ENCODE measurements at places on chromosomes 13 and 19. TPM values are rescaled to one million over a fixed set of nuclear protein-coding genes. Genes with fewer than 3 reads are reported as not detected.

DNA sequence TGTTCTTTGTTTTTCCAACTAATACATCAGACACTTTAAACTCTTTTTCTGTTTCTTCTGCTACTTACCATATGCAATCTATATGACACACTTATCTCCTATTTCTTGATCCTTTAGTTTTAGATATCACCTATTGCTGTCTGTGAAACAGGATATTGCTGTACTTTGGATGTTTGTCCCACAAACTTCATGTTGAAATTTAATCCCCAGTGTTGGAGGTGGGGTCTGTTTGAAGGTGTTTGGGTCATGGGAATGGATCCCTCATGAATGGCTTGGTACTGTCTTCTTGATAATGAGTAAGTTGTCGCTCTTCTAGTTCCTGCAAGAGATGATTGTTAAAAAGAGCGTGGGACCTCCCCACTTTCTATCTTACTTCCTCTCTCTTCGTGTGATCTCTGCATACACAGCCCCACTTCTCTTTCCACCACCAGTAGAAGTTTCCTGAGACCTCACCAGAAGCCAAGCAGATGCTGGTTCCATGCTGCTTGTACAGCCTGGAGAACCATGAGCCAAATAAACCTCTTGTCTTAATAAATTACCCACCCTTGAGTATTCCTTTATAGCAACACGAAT, 244.2 kb downstream of the NHLRC3 start:
- no peak overlapping the region for H3K4me3 ChIP-seq
- H3K36me3 ChIP-seq, result no peaks in the 10 kb centered on the region
- no peaks in the 10 kb centered on the region for H3K4me1 ChIP-seq
- DNase-seq, result no peak

Gene SYNE4
- total RNA-seq, result 1.8 TPM

GRCh38 chr13:87274209-87274819, 396.9 kb upstream of the SLITRK5 start:
- no peak overlapping the region for H3K4me3 ChIP-seq
- no peak overlapping the region for H3K27ac ChIP-seq
- H3K27me3 ChIP-seq, result no peaks in the 10 kb centered on the region
- DNase-seq, result peak; percentile 39

GRCh38 chr19:43683905-43684304, 13.9 kb upstream of the PLAUR start:
- no peak overlapping the region for H3K4me3 ChIP-seq
- H3K27me3 ChIP-seq, result no peaks in the 10 kb centered on the region
- no peaks in the 10 kb centered on the region for H3K36me3 ChIP-seq
- no peaks in the 10 kb centered on the region for H3K4me1 ChIP-seq
- no peak for DNase-seq

DNA sequence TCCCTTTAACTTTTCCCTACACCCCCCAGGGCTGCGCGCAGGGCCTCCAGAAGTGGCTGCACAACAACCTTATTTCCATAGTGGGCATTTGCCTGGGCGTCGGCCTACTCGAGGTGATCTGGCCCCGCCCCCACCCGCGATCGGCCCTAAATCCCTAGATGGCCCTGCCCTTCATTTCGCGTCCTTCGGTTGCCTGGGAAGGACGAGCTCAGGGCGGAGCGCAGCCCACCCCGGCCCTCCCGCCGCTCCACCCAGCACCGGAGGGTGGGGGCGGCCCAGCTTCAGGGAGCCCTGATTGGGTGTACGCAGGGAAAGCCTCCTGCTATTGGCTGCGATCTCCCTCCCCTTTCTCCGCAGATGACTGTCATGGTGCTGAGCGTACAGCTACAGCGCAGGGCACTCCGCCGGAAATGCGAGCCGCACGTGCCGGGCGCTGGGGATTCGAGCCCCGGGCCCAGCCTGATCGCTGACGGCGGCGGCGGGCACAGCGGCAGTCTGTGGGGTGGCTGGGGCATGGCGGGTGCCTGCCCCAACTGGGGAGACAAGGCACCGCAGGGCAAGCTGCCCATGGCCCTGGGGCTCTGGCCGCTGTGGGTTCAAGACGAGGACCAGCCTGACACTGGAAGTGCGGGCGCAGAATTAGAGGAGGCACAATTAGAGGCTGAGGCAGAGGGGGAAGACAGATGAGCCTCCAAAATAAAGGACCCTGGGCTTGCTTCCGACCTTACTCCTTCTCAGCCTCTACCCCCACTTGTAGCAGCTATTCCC, 4.3 kb downstream of the CD37 start:
- H3K27me3 ChIP-seq, result no peaks in the 10 kb centered on the region
- H3K36me3 ChIP-seq, result peaks cover 52% of the 10 kb centered on the region
- no peak overlapping the region for H3K27ac ChIP-seq
- H3K4me1 ChIP-seq, result peaks cover 48% of the 10 kb centered on the region

DNA sequence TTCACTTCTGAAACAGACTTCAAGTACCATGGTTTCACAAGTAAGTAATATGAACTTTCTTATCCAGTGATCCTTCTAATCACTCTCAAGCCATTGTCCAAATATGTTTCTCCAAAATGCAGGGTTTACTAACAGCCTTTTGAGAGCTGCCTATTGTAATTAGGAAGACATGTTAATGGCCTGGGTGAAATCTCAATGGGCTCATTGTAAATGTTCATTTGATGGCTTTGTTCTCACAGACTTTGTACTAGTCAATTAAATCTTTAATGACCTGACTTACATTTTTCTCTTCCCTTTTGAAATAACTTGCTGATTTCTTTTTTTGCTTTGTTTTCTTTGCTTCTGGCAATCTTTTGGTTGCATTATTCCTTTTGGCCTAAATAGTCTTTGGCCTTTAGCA, 444.8 kb downstream of the LIG4 start:
- H3K4me1 ChIP-seq, result no peaks in the 10 kb centered on the region
- no peak overlapping the region for H3K4me3 ChIP-seq
- H3K27ac ChIP-seq, result no peak overlapping the region
- H3K36me3 ChIP-seq, result no peaks in the 10 kb centered on the region
- no peak for DNase-seq
- no peaks in the 10 kb centered on the region for H3K27me3 ChIP-seq

DNA sequence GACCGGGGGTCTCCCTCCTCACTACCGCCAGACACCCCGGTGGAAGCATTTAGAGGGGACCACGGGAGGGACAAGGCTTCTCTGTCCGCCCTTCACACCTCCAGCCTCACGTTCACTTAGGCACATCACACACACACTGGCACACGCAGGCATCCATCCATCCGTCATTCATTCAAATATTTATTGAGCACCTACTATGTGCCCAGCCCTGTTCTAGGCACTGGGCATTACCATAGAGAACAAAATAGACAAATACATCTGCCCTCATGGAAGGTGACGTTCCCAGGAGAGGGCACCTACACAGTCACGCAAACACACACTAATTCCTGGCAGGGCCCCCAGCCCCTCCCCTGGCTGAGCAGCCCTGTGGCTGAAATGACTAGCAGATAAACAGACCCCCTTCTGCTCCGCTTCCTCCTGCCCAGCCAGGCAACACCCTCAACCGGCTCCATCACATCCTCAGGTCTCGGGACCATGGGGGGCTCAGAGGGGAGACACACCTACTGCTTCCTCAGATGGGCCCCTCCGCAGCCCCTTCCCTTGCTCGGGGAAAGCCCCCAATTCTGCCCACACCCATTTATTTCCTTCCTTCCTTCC, 3.7 kb upstream of the NOP53 start:
- H3K36me3 ChIP-seq, result peaks cover under 1% of the 10 kb centered on the region
- no peak for DNase-seq
- H3K27ac ChIP-seq, result no peak overlapping the region
- H3K27me3 ChIP-seq, result no peaks in the 10 kb centered on the region

Gene LGI4
- 0.40 TPM for total RNA-seq

Gene PTPRH
- total RNA-seq, result not detected

- H3K36me3 ChIP-seq, result no peaks in the 10 kb centered on the region
- H3K4me1 ChIP-seq, result no peaks in the 10 kb centered on the region
- H3K27me3 ChIP-seq, result no peaks in the 10 kb centered on the region
- DNase-seq, result no peak
- H3K4me3 ChIP-seq, result no peak overlapping the region
These were observed 341.3 kb downstream of the GPC5 start for GRCh38 chr13:91739751-91740150.

- no peak overlapping the region for H3K27ac ChIP-seq
- DNase-seq, result no peak
- peaks cover 32% of the 10 kb centered on the region for H3K4me1 ChIP-seq
- no peaks in the 10 kb centered on the region for H3K36me3 ChIP-seq
- no peak overlapping the region for H3K4me3 ChIP-seq
These were observed 5.4 kb upstream of the UBL3 start for GRCh38 chr13:29855784-29856183.

DNA sequence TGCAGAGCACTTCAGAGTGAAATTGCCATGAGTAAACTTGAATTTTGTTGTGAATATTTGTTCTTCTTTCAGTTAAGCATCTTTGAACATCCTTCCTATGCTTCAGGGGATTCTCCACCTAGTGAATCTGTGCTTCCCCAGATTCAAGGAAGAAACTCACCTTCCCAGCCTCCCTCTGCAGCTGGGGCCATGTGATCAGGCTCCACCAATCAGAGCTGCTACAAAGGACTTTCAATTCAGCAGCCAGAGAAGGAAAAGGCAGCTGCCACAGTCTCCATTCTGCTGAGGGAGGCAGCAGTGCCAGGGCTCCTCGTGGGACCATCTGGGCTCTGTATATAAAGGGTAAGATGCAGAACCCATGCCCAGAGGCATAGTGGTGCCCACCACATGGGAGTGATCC, 89.7 kb upstream of the SIAH3 start:
- H3K4me3 ChIP-seq, result no peak overlapping the region
- H3K27me3 ChIP-seq, result peaks cover 4% of the 10 kb centered on the region
- H3K36me3 ChIP-seq, result no peaks in the 10 kb centered on the region

GRCh38 chr13:109249780-109250528, 536.4 kb downstream of the IRS2 start:
- no peaks in the 10 kb centered on the region for H3K36me3 ChIP-seq
- no peaks in the 10 kb centered on the region for H3K27me3 ChIP-seq
- no peak overlapping the region for H3K4me3 ChIP-seq
- no peaks in the 10 kb centered on the region for H3K4me1 ChIP-seq
- H3K27ac ChIP-seq, result no peak overlapping the region

GRCh38 chr19:36151144-36152018, 866 bp downstream of the COX7A1 start:
- H3K36me3 ChIP-seq, result peaks cover 37% of the 10 kb centered on the region
- H3K27ac ChIP-seq, result no peak overlapping the region
- peaks cover 7% of the 10 kb centered on the region for H3K4me1 ChIP-seq
- H3K27me3 ChIP-seq, result no peaks in the 10 kb centered on the region
- DNase-seq, result no peak

DNA sequence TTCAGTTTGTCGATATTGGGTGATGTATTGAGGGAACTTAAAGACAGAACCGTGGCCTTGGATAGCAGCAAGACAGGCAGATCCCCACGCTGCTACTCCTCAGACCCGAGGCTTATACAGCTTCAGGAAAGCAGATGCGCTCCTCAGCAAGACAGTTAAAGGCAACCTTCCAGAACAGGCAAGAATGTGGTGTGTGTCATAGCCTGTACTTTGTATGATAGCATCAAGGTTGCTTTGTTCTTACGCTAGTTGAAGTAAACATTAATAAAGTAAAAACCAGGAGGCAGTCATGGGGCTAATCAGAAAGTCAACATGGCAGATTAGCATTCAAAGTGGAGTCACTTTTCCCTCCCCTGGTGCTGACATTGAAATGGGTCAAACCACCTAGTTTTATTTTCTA, 473.2 kb downstream of the DCT start:
- no peak for DNase-seq
- H3K4me1 ChIP-seq, result no peaks in the 10 kb centered on the region
- no peak overlapping the region for H3K4me3 ChIP-seq
- H3K27me3 ChIP-seq, result no peaks in the 10 kb centered on the region
- no peaks in the 10 kb centered on the region for H3K36me3 ChIP-seq

Gene LGALS4
- 2.1 TPM for total RNA-seq

Gene EGLN2
- total RNA-seq, result 124 TPM

- no peaks in the 10 kb centered on the region for H3K27me3 ChIP-seq
- peaks cover 39% of the 10 kb centered on the region for H3K4me1 ChIP-seq
- peak; percentile 45 for DNase-seq
- H3K27ac ChIP-seq, result peak overlapping the region; percentile 99
These were observed 460.0 kb downstream of the FOXO1 start for GRCh38 chr13:40206241-40207000.

DNA sequence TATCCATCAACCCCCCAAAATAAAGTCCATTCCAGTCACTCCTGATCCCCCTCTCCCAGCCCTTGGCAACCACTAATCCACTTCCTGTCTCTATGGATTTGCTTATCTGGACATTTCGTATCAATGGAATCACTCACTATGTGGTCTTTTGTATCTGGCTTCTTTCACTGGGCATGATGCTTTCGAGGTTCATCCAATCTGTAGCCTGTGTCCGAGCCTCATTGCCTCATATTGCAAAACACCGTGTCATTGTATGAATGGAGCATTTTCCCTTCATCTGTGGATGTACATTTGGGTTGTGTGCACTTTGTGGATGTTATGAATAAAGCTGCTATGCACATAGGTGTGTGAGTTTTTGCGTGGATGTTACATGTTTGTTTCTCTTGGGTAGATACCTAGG, 1.4 kb upstream of the FZR1 start:
- no peak for DNase-seq
- peaks cover 49% of the 10 kb centered on the region for H3K4me1 ChIP-seq
- peak overlapping the region; percentile 93 for H3K27ac ChIP-seq
- no peaks in the 10 kb centered on the region for H3K27me3 ChIP-seq

Gene ZNF471
- 1.5 TPM for total RNA-seq

GRCh38 chr19:51365211-51365964, 800 bp downstream of the ETFB start:
- DNase-seq, result peak; percentile 30
- peaks cover 5% of the 10 kb centered on the region for H3K36me3 ChIP-seq
- H3K27ac ChIP-seq, result peak overlapping the region; percentile 95
- H3K4me3 ChIP-seq, result peak overlapping the region; percentile 99
- H3K27me3 ChIP-seq, result no peaks in the 10 kb centered on the region

- H3K27me3 ChIP-seq, result no peaks in the 10 kb centered on the region
- no peaks in the 10 kb centered on the region for H3K36me3 ChIP-seq
- no peak overlapping the region for H3K4me3 ChIP-seq
- no peak overlapping the region for H3K27ac ChIP-seq
- H3K4me1 ChIP-seq, result no peaks in the 10 kb centered on the region
These were observed 40.5 kb downstream of the FAM124A start for GRCh38 chr13:51262501-51263211.

Gene CGB3
- total RNA-seq, result not detected

Gene MCEMP1
- not detected for total RNA-seq

- H3K4me1 ChIP-seq, result peaks cover under 1% of the 10 kb centered on the region
- H3K36me3 ChIP-seq, result no peaks in the 10 kb centered on the region
- DNase-seq, result no peak
- H3K27me3 ChIP-seq, result peaks cover 30% of the 10 kb centered on the region
- no peak overlapping the region for H3K4me3 ChIP-seq
These were observed 20.7 kb upstream of the CLN5 start for GRCh38 chr13:76971215-76971614.

- no peak overlapping the region for H3K4me3 ChIP-seq
- peaks cover 33% of the 10 kb centered on the region for H3K27me3 ChIP-seq
- H3K4me1 ChIP-seq, result peaks cover 17% of the 10 kb centered on the region
- DNase-seq, result no peak
- no peak overlapping the region for H3K27ac ChIP-seq
These were observed 4.6 kb upstream of the RFXAP start for GRCh38 chr13:36814465-36814864.

GRCh38 chr19:4059453-4059871, 7.2 kb downstream of the ZBTB7A start:
- H3K36me3 ChIP-seq, result peaks cover 26% of the 10 kb centered on the region
- H3K4me3 ChIP-seq, result no peak overlapping the region
- DNase-seq, result no peak
